Hepatic stellate cell (primary cell): ENCODE measurements at places on chromosomes 5 and 9.
A peak's percentile ranks its signal among the peaks of the same experiment; 100 is the strongest.

DNA sequence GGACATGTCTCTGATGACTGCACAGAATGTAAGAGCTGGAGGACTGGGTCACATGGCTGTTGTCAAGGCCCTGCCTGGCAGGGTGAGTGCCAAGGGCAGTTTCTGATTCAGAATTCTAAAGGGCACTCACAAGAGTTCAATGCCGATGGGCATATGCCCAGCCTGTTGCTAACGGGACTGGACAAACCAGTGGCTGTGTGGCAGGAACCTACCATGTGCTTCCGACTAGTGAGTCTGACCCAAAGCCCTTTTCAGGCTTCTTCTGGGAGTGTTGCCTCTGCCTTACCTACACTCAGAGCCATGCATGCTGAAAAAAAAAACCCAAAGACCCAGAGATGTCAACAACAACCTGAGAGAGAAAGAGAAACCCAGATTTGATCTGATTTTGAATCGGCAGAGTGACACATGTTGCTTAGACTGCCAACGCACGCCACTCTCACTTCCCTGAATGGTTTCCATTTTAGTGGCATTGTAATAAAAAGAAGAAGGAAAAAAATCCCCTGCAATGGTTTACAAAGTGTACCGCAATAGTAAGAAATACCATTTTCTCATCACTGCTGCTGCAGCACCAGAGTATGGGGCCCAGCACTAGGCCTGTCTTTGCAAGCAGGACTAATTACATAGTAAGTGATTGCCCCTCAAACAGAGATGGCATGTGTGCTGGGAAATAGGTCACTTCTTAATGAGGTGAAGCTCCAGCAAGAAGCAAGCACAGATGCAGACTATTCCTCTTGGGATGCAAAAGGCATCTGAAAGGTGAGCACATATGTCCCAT lies 194.3 kb downstream of the PALM2AKAP2 start:
- no peak for DNase-seq

DNA sequence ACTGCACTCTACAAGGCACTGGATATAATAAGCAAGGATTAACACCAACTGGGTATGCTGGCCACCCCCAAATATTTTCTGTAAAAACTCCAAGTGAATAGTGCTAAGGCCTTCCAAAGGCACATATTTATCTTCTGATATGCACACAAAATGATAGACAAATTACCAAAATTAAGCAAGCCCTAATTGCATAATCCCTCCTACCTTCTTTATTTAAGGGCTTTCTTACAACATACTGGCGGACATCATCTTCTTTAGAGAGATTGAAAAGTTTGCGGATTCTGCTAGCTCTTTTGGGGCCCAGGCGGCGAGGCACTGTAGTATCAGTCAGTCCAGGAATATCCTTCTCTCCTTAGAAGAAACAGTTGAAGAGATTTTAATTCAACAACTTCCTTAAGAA lies 1.9 kb downstream of the RPS6 start:
- no peak for DNase-seq

GRCh38 chr5:160375166-160375565 lies 4.7 kb upstream of the C1QTNF2 start:
- no peak for DNase-seq

GRCh38 chr5:172573120-172573882 lies 67.8 kb upstream of the NEURL1B start:
- no peak for DNase-seq

GRCh38 chr9:16675131-16675530 lies 195.3 kb downstream of the BNC2 start:
- DNase-seq = no peak

GRCh38 chr9:131366761-131367401 lies 27.0 kb upstream of the PRRC2B start:
- peak; percentile 65 for DNase-seq

DNA sequence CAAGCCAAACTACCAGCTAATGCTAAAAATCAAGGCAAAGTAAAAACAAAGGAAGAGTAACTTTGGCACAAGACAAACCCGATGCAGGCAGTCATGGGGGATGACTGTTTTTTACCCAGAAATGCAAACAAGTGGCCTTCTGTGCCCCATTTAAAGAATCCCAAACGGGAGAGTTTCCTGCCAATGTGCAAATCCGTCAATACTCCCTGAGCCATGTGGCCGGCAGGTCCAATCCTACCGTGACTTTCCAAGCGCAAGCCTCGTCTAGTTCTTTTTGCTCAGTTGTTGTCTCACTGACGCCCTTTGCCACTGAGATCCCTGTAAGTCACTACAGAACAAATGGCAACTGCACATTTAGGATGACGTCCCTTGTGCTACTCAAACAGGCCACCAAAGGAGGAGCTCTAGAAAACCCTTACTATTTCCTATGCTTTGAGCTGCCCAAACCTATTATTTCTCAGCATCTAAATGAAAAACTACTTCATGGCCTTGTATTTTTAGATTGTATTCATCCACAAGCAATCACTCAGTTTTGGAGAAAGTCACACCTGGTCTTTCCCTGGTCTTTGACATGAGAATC lies 43.4 kb downstream of the OTULIN start:
- DNase-seq = no peak

DNA sequence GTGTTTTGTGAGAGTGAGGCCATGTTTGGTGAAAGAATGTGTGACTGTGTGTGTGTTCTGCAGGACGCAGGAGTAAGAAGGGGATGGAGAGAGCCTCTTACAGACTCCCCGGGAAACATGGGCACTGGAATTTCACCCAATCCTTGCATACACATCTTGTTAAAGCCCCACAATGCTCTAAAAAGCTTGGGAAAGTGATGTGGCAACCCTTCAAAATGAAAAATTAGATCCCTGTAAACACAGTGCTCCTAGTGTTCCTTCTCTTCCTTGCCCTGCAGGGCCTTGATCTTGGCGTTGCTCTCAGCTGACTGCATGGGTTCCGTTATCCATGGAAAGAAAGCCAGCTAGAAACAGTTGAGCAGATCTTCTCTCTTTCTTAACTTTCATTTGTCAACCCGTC lies 701.7 kb downstream of the SEMA5A start:
- DNase-seq = no peak

DNA sequence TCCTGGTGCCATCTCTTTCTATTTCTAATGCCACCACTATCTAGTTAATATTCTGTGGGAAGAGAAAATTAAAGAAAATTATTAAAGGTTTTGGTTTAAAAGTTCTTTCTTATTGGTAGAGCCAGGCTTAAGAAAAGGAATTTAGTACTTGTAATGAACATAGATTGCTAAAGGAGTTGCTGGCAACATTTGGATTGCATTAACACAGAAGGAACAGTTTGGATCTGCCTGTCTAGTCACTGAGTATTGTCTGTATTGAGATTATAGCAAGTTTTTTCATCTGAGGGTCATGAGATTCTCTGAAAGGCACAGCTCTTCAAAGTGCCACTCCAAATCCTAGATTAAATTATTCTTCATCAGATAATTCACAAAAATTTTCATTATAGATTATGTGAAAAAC lies 32.0 kb downstream of the FSD1L start:
- DNase-seq = no peak

DNA sequence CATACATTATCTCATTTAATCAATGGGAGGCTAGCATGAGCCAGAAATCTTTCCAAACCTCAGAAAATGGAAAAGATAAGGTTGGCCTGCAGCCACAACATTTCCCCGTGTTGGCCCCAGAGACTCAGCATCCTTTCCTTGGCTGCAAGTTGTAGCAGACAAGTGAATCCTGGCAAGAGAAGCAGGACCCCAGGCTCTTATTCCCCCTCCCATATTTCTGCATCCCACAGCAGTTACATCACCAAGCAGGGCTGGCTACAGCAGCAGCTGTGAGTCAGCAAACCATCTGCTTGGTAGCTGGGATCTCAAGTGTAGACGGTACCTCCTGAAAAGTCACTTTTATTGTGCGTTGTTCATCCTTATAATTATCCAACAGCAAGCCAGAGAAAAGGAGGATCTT lies 212.4 kb downstream of the GNA14 start:
- no peak for DNase-seq

DNA sequence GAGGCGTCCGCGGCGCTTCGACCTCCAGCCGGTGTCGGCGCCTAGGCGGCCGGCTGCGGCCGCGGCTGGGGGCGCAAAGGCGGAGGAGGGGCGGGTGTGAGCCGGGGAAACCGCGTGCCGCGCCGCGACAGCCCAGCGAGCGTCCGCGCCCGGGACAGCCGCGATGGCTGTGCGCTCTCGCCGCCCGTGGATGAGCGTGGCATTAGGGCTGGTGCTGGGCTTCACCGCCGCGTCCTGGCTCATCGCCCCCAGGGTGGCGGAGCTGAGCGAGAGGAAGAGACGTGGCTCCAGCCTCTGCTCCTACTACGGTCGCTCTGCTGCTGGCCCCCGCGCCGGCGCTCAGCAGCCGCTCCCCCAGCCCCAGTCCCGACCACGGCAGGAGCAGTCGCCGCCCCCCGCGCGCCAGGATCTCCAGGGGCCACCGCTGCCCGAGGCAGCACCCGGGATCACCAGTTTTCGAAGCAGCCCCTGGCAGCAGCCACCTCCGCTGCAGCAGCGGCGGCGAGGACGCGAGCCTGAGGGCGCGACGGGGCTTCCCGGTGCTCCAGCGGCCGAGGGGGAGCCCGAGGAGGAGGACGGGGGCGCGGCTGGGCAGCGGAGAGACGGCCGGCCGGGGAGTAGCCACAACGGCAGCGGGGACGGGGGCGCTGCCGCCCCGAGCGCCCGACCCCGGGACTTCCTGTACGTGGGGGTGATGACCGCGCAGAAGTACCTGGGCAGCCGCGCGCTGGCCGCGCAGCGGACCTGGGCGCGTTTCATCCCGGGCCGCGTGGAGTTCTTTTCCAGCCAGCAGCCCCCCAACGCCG lies 605 bp downstream of the CHSY3 start:
- DNase-seq = peak; percentile 27

DNA sequence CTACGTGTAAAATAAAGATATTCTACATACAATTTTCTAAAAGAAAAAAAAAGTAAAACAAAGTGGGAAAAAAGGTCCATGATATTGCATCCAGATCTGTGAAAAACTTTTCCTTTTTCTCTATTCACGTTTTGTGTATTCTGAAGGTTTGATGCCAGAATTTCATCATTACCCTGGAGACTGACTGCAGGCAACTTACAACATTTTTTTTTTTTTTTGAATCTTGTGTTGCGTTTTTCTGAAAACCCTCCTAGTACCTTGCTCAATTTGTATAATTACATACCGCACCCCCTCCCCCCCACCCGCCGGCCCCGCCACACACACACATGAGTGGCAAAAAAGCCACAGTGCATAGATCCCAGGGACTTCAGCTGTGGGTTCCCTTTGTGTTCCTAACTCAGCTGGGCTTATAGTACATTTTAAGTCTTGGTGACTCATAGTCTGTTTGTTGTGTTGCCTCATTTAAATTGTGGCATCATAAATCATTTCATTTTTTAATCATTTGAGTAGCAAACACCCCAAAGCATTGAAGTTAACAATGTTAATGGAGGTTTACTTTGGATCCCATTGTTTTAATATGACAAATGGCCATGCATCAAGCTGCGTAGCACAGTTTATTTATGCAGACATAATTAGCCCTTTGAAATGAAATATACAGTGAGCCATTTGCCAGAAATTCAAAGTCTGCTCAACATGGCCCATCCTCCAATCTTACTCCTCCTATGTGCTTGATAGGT lies 36.0 kb downstream of the PRDM6 start:
- DNase-seq = no peak

DNA sequence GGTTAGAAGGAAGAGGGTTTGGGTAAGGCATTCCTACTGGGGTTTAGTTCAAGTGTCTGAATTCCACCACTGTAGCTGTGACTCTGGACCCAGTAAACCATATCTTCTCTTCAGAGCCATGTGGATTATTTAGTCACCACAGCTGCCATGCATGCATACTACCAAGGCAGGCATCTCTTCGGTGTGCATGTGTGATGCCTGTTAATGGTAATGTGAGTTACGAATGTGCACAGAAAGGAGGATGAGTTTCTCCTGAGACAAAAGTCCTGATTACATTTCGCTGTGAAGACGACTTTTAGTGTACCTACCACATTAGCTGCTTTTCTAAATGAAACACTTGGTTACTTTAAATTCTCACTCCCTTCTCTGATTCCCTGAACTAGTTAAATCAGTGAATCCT lies 9.3 kb downstream of the PBX3 start:
- no peak for DNase-seq
